ENCODE measurements at places on chromosomes 5 and 9.

DNA sequence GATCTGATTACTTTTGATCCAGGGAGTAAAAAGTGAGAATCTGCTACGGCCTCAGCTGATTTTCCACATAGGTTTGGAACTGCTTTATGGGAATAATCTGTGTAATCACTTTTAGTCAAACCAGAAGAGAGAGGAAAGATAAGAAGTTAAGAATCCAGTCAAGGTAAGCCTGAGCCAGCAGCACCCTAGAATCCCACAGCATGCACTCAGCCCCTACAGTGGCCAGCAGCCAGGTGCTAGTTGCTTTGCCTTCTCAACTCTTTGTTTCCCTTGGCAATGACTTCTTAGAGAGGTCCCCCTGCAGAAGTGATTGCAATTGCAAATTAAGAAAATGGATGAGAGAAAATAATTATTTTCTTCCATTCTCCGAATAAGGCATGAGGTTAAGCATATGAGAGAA, 59.7 kb upstream of the TMED7 start:
- DNase-seq = no peak

- DNase-seq = no peak
Measured at GRCh38 chr5:115209279-115209678, 39.6 kb upstream of the TRIM36 start.

DNA sequence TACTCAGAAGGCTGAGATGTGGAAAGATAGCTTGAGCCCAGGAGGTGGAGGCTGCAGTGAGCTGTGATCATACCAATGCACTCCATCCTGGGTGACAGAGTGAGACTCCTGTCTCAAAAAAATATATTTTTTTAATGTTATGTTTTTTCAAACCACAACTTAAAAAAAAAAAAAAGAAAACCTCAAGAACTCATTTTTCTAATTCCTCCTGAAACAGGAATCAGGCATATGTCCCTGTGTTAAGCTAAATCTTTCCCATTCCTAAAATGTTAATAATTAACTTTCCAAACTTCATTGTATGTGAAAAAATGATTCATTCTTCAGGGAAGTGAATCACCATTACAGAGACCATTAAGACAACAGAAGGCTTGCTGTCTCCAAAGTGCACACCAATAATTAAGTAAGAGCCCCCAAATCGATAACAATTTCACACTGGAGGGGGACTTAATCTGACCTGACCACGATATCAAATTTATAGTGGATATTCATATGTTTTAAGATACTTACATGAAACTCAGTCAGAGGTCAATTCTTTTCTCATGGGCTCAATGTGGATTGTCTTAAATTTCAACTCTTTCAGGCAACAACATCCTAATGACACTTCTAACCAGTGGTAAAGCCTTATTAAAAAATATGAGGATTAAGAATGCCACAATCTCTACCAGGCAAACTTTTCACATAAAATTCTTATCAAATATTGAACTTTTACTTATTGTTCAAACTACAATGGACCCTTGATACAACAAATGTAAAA, 5.2 kb downstream of the CEMIP2 start:
- no peak for DNase-seq

- no peak for DNase-seq
Measured at GRCh38 chr5:97436405-97436804, 253.4 kb upstream of the RIOK2 start.

GRCh38 chr9:124011460-124012301, at the start of gene LHX2:
Gene LHX2 (plus strand): TSS chr9:124011768. CDS start chr9:124012349, 581 bp downstream.
- peak; percentile 9 for DNase-seq

GRCh38 chr5:130555429-130555828, 609.6 kb downstream of the HINT1 start:
- no peak for DNase-seq

DNA sequence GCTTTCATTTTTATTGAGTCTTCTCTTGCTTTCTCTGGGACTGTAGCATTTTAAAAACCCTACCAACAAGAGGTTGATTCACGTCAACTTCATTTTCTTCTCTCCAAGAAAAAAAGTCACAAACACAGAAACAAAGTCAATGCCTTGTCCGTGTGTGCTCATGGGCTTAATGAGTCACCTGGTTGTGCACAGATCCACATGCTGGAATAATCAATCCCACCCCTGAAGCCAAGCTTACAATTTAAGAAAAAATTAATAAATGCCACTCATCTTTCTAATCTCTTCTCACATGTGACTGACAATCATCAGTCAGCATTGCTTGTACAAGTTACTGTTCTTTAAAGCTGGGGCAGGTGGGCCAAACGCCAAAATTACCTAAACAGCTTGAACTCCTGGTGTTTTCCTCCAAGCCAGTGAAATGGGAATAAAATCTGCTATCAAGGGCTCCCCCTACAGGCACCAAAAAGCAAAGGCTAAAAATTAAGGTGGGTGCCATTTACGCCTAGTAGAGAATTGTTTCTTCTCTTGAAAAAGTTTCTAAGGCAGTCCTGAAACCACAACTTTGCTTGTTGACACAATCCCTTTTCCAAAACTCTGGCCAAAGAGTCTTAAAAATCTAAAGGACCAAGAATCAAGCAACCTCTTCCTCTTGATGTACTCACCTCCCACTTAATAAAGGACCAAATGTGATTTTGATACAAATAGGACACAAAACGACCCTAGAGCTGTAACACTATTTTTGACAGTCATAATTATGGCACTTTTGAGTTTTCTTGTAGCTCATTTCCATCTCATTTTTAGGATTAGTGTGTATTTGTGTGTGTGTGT, 21.3 kb downstream of the TRMO start:
- no peak for DNase-seq

DNA sequence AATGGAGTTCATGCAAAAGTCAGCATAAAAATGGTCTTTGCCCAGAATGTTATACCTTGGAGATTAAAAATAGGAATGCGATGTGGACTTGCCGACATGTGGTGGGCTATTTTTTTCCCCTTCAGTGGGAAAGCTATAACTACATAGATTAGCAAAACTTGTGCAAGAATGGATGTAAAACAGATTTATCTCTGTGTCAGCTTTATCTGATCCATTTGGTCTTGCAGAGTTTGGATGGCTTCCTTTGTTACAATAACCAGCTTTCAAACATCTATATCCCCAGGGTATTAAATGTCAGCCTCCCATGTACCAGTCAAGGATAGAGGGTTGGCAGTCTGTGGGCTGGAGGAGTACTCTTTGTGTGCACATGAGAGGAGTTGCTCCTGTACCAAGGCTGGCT, 284.9 kb downstream of the TMEM38B start:
- DNase-seq = no peak

DNA sequence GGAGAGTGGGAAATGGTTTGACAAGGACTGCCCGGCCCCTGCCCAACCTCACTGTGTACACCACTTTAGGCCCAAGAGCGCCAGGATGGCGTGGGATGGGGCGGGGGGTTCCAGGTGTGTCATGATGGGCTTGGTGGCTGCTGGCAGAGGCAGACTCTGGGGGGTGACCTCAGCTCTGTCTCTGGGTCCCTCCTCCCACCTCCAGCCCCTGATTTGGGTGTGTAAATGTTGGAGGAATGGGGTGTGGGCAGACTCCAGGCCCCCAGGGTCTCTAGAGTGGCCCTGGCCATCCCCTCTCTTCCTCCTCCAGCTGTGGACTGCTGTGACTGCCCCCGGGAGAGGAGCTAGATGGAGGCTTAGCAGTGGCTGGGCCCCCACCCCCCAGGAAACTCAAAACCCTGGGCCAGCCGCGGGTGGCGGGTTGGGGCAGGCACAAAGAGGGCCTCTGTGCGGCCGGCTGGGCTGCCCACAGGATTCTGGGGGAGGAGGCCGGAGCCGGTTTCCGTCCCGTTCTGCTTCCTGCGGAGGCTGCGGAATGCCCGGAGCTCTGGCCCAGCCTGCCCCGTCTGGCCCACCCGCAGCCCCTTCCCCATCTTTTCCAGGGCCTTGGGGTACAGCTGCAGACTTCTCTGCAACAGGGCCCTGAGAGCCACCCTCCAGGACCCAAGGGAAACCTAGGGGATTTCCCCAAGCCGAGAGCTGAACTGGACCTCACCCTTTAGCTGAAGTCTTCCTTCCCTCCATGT, 23.1 kb downstream of the CXXC5 start:
- DNase-seq = no peak

DNA sequence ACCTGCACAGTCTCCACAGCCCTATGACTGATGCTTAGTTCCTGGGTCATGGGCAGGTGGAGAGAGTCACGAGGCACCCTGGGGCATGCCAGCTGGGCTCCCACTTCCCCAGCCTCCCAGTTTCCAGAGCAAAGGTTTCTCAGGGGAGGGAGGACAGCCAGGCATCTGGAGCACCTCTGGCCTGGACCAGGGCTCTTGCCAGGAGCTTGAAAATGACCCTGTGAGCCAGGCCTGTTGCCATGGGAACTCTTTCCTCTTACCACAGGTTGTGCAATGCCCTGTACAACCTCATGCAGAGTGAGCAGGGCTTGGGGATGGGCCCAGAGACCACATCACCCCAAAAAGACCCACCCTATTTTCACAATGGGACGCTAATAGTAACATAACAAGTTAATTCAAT, 113.1 kb downstream of the PSD2 start:
- no peak for DNase-seq

GRCh38 chr9:8019636-8020035, 220.1 kb upstream of the DMAC1 start:
- DNase-seq = no peak

DNA sequence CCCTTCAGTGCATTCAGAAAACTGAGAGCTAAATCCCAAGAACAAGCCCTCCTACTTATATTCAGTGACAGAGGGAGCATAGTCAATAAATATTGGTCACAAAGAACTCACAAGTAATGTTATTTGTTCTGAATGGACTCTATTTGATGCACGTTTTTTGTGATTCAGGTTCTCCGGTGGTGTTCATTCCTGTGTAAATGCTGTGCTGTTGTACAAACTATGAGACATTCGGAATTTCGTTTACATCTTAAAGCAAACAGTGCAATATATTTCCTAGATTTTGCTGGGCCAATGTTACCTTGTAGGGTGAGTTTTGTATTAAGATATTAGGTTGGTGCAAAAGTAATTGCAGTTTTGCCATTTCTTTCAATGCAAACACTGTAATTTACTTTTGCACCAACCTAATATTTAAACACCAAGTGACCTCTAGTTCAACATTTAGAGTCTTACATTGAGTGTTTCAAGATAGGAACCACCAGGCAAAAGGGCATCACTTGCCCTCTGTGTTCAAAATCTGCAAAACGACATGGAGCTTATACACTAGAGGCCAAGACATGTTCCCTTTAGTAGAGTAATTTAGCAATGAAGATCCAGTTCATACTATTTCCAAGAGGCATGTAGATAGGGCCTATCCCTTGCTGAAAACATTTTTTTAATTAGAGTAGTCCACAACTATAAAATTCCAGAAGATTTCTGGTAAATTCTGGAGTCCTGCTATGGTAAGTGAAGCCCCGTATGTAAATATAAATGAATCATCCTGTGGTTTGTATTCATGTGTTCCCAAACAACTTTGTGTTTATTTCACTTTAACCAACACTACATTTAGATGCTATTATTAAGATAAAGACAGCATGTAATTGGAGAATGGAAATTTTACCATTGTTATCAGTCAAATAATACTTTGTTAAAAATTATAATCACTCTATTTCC, 444.0 kb upstream of the PTGER4 start:
- DNase-seq = no peak

- DNase-seq = no peak
Measured at GRCh38 chr5:168655316-168655715, 76.1 kb upstream of the PANK3 start.

- DNase-seq = no peak
Measured at GRCh38 chr5:137336565-137337120, 162.5 kb downstream of the SPOCK1 start.

DNA sequence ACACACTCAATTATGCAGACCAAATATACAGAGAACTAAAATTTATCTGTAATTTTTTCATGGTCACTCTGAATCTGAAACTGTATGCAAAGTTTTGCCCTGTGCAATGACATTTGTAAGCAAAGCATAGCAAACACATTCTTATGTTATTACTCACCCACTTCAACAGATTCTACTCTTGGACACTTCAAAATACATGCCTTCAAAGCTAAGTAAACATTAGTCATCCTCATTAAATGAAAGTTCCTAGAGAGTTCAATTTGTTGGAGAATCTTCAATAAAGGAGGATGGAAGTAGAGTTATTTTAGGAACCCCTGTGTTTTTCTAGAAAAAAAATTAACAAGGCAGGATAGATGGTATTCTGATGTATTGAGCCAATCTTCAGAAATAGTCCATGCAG, 639.7 kb upstream of the C9orf72 start:
- peak; percentile 64 for DNase-seq

GRCh38 chr5:141303756-141304155, at the start of gene SLC25A2:
Gene SLC25A2 (minus strand): TSS chr5:141304049. CDS start chr5:141303865, 184 bp downstream.
- no peak for DNase-seq

DNA sequence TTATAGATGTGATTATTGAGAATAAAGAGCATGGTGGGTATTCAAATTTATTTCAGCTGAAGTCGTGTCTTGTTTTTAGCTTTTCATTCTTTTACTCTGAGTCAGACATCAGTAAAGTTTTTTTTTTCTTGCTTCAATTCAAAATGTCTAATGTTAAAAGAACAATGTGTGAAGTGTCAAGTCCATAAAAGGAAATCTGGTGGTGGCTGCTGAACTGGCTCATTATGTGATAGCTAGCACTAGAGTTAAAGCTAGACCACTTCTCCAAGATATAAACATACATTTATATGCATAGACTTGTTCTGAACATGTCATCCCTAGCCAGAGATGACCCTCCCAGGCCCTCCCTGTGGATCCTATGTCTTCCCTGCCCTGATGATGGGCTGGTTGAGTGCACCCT, 338.3 kb downstream of the RAB3C start:
- DNase-seq = no peak

DNA sequence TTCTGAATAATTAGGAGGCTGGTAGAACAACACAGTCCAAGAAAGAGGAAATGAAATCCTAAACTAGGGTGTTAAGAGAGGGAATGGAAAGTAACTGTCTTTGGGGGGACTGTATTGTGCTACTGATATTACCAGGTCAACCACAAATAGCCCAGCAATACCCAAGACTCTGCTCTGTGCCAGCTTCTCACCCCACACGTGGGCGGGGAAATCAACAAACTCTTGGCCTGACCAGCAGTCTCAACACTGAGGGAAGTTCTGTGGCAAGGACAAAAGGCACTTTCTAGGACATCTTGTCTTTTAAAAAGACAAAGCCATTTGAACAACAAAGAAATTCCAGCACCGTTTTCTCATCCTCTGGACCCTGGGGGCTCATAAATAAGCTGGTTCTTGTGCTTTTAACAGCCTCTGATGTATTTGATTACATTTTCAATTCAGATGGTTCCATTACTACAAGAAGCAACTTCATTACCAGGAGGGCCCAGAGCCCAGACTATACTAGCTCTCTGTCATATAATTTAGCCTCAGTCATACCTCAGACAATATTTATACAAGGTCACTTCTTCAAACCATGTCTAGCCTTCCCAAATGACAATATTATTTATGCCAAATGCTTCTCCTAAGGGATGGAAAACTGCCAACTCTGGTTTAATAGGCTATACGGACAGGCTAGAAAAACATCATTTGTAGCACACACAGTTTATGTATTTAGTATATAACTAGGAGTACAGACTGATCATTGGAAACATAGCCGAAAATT, 297.8 kb downstream of the CWC27 start:
- peak; percentile 89 for DNase-seq

GRCh38 chr9:91239367-91240111, 122.2 kb downstream of the AUH start:
- no peak for DNase-seq
